ENCODE measurements at places on chromosomes 3 and 15.

GRCh38 chr3:63364495-63364894 lies 86.4 kb downstream of the SYNPR start:
- no peak for DNase-seq

DNA sequence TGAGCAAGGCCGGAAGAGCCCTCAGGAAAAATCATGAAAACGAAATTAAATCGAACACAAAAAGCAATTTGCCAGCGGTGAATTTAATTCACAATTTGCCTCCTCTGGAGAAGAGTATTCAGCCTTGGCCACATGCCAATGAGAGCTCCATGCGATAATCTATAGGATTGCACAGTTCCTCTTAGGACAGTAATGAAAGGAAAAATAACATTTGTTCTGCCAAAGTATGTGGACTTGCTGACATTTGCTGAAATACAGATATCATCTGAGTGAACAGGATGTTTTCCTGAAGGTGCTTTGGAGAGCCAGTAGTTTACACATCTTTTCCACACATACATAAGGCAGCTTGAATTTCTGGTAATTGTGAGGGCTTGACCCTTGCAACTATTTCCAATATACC lies 188.6 kb upstream of the PDZRN3 start:
- DNase-seq = no peak

GRCh38 chr3:52182196-52182595 lies 15.8 kb upstream of the ALAS1 start:
- no peak for DNase-seq

GRCh38 chr15:62475591-62475990 lies 310.5 kb upstream of the C2CD4B start:
- no peak for DNase-seq

DNA sequence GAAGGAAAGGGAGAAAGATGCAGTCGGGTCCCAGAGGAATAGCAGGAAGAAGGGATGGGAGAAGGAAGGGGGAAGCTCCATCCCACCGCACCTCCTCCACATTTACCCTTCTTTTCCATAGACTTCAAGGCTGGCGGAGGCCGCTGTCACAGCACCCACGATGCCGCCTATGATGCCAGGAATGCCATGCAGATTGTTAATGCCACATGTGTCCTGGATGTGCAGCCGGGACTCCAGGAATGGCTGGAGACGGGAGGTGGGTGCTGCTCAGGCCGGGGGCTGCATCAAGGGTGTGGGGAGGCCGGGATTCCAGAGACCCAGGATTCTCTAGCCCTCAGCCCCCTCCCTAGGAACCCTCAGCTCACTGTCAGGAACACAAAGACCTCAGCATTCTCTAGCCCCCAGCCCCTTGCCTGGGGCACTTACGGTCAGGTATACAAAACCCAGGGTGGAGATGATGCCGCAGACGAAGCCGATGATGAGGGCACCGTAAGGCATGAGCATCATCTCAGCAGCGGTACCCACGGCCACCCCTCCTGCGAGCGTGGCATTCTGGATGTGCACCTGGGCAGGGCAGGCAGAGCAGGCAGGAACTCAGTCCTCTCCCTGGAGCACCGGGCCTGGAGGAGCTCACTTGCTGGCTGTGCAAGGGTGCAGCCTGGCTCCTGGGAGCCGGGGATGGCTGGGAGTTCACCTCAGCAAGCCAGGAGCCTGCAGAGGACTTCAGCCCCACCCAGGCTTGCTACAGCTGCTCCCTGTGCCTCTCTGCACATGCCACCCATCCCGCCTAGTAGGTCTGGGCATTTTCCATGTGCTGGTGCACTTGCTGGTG lies 18.8 kb downstream of the RHCG start:
- no peak for DNase-seq

DNA sequence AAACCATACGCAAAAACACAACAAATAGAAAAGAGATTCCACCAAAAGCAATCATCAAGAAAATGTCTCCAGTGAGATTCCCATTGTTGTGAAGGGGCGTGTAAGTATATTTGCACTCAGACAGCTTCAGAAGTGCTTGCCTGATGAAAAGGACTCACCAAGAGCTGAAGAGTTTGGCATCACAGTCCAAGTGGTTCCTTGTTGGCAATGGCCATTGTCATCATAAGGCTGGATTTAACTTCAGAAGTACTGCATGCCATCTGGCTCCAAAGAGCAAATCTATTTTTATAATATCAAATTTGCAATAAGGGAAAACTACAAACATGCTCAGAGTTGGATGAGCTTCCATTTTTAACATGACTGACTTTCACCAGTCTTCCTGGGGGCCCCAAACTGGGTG lies 505.3 kb upstream of the NR2F2 start:
- DNase-seq = no peak

DNA sequence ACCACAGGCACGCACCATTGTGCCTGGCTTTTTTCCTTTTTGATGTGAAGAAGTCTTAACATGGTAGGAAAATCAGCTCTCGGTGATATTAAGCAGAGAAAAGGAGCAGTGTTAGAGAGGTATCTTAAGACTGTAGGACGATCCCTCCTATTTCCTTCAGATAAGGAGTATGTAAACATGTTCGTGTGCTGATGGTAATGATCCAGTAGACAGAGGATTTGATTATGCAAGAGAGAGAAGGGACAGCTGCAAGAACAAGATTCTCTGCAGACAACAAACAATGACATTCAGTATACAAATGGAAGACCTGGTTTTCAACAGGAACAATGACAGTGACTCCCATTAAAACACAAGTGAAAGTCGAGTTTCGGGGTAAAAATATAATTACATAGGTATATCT lies 95.1 kb upstream of the MELTF start:
- DNase-seq = no peak

DNA sequence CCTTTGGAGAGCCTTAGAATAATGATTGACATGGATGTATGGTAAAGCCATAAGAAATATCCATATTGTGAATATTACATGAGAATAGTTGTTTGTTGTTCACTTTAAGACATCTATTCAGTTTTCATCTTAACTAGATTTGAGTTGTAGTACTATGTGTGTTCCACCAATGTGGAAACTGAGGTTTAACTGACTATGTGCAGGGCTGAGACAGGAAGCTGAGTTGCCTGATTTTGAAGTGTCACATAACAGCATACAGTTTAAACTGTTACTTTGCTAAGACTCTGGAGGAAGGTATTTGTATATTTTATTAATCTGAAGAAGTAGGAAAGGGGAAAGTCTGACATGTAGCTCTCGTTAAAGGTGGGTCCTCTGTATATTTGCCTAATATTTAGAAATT lies 2.1 kb downstream of the ECT2 start:
- no peak for DNase-seq

GRCh38 chr15:33278816-33279612 lies 31.8 kb upstream of the RYR3 start:
- peak; percentile 59 for DNase-seq

DNA sequence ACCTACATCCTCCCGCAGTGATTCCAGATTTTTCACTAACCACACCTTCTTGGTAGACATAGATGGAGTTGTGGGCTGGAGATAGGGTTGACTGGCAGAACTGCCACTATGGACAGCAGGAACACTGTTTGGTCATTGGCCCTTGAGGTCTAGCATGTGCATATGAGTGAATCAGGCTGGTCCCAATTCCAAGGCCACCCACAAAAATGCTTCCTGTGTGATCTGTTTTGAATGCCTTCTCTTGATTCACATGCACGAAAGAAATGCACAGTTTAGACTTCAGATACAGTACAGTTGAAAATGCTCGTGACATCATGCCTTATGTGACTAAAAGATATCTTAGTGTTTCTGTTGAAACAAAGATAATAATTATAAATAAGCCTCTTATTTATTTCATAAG lies 285.8 kb upstream of the SEMA6D start:
- DNase-seq = no peak

GRCh38 chr15:45181491-45182285 lies 6.1 kb downstream of the SHF start:
- DNase-seq = no peak

GRCh38 chr3:67534594-67534993 lies 119.8 kb downstream of the SUCLG2 start:
- DNase-seq = no peak

- DNase-seq = no peak
Observed at GRCh38 chr15:65086680-65087111, 10.2 kb downstream of the KBTBD13 start.

DNA sequence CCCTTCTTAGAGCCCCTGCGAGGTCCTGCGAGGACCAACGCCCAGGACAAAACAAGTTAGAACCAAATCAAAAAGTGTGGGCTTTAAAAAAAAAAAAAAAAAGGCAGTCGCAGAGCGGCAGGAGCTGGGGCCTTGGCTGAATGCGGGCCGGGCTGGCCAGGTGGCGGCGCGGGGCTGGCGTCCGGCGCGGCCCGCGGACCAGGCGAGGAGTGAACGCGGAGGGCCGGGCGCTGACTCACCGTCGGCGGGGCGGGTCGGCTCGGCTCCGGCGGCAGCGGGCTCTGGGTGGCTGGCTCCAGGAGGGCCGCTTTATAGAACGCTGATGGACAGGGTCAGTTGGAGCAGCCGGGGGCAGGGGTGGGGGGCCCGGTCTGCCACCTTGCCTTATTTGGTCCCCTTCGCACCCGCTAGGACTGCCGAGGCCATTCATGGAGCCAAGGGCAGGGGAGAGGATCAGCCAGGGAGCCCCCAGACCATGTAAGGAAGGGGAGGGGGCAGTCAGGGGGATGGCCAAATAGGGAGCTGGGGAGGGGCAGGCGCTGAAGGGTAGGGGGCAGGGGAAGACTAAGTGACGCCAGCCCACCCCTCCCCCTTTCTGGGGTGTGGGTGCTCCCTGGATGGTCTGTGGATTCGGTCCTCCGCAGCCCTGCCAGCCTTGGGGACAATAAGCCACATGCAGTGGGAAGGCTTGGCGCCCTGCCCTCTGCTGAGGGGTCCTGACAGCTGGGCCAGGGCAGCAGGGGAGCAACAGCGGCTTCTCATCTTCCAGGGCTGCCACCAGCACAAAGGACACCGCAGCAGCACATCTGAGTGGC lies at the start of gene ACTC1:
TSS of gene ACTC1 (minus strand) at position 283 of the 815 bp plus-strand sequence. CDS start 741 bp downstream, outside the sequence.
- DNase-seq = no peak
